Stimulated activated CD4-positive, alpha-beta T cell treated with anti-CD3 and anti-CD28 coated beads, TNF-alpha, amount 100 ng/mL, for 48 hours (primary cell): ENCODE measurements at places on chromosomes 7 and 10.

GRCh38 chr10:5095687-5096086 lies 1.5 kb downstream of the AKR1C3 start:
- no peak for DNase-seq

GRCh38 chr7:135525426-135525825 lies 15.5 kb upstream of the CNOT4 start:
- DNase-seq: no peak

DNA sequence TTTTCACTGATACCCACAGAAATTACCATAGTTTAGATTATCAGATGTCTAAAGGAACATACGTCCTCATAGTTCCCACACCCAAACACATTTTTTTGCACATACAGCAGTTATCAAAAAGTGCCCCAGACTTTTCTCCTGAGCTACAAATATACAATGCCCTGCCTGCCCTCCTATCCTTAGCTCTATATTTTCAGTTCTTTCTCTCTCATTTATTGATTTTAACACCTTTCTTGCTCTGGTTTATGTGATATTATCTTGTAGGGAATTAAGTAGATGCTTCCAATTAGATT lies 25.1 kb upstream of the SGMS1 start:
- no peak for DNase-seq

- DNase-seq: no peak
Measured at GRCh38 chr10:3825244-3825643, 40.2 kb upstream of the KLF6 start.

GRCh38 chr10:47224546-47225218 lies 75.3 kb upstream of the GDF10 start:
- DNase-seq: no peak

DNA sequence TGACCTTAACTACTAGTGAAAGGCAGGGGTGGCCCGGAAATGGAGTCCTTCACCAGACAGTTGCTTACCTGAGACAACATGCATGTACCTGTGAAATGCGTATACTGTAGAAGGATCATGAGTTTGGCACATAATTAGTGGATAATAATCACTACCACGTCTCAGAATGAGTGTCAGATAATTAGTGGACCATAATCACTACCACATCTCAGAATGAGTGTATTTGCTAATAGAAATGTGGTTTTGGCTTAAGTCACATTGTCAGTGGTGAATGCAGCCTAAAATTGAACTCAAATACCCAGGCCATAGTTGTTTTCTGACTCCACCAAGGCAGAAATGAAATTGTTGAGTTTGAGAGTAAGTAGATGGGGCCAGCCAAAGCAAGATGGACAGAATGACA lies 468.3 kb upstream of the GALNT17 start:
- DNase-seq: no peak

- no peak for DNase-seq
Measured at GRCh38 chr7:140512317-140513000, 33.2 kb upstream of the MKRN1 start.

DNA sequence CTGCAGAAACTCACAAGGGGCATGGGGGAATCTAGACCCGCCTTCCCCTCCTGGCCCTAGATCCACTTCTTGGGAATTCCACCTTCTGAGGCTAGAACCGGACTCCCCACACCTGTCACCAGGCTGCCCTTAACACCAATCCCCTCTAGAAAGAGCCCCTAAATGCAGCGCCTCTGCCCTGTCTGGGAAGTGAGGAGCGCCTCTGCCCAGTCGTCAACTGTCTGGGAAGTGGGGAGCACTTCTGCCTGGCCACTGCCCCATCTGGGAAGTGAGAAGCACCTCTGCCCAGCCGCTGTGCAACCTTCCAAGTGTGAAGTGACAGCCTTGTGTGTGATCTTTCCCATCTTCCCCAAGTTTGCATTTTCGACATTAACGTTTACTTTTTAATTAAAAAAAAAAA lies 8.8 kb downstream of the RCC1L start:
- DNase-seq: no peak

- DNase-seq: no peak
Measured at GRCh38 chr10:14235566-14236195, 95.0 kb downstream of the FRMD4A start.

- no peak for DNase-seq
Measured at GRCh38 chr10:126391192-126391885, 3.1 kb upstream of the ADAM12 start.

- no peak for DNase-seq
Measured at GRCh38 chr7:29377718-29378117, 183.1 kb downstream of the CHN2 start.

GRCh38 chr7:150451833-150452461 lies 1.5 kb downstream of the GIMAP8 start:
- no peak for DNase-seq

- DNase-seq: no peak
Measured at GRCh38 chr7:139066315-139066714, 30.5 kb upstream of the ZC3HAV1L start.

- no peak for DNase-seq
Measured at GRCh38 chr7:139153832-139154231, 44.3 kb upstream of the ZC3HAV1 start.

- no peak for DNase-seq
Measured at GRCh38 chr7:87210506-87210905, 9.0 kb downstream of the TMEM243 start.

DNA sequence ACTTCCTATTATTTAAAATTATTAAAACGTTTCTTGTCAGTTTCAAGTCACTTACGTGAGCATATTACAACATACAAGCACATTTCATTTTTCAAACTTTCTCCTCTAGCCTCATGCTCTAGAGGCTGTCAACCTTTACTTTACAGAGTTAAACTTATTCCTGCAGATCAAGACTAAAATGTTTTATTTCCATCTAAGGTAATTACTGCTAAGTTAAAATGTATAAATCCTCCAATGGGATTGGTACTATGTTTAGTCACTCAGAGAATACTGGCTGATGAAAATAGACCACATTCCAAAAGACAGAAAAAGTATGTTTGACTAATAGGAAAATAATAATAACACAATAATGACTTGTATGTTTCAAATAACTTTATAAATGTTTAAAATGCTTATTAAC lies 8.4 kb upstream of the TRDMT1 start:
- DNase-seq: no peak

- DNase-seq: no peak
Measured at GRCh38 chr7:44703921-44704320, 44.7 kb upstream of the ZMIZ2 start.

- no peak for DNase-seq
Measured at GRCh38 chr7:44944821-44945220, 34.0 kb downstream of the MYO1G start.

DNA sequence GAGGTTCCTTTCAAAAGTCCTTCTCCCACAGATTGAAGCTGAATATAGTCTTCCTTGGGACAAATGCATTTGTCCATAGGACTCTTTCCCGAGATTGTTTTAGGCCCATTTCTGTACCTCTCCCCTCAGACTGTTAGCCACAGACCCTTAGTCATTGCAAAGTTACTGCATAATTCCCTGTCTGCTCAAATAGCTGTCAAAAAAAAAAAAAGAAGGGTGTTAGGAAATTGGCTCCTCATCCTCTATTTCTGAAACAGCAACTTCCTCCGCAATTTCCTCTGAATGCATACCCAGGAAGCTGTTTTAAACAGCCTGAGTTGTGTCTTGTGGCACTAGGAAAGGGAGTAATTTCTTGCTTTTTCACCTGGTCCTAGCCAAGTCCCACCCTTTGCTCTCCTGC lies 5.4 kb downstream of the LRRC4 start:
- no peak for DNase-seq

- no peak for DNase-seq
Measured at GRCh38 chr10:132273966-132274365, 33.8 kb downstream of the STK32C start.

- no peak for DNase-seq
Measured at GRCh38 chr10:3533296-3533695, 251.7 kb downstream of the KLF6 start.

- no peak for DNase-seq
Measured at GRCh38 chr10:74875966-74876365, 49.6 kb downstream of the KAT6B start.

DNA sequence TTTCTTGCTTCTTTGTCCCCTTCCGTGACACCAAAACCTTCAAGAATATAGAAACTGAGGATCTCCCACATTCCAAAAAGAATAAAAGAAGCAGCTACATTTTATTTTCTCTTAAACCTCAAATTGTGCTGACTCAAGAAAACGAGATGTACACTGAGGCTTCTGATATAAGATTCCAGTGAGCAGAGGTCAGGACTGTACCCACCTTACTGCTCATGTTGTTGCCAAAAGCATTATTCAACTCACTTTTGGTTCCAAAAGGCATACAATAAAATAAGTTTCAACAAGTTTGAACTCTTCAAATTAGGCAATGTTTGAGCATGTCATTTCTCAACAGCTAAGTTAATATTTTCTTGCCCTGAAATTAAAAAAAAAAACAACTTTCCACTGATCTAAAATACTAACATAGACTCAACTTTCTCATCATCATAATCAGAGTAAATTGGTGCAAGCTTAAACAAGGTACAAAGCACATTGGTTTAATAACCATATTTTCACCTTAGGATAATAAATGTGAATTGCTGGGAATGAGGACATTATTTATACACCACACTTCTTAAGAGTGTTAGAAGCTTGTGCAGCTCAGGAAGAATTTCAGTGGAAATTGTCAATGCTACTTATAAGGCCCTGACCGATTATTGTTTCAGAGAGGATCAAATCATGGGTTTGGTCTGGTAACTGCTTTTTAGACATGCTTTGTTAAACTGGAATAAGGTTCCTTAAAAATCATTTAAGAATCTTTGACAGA lies 629.0 kb upstream of the IGFBP3 start:
- no peak for DNase-seq

- no peak for DNase-seq
Measured at GRCh38 chr7:105084581-105084980, 70.6 kb downstream of the KMT2E start.

GRCh38 chr10:43573250-43574000 lies 991 bp downstream of the ZNF239 start:
- DNase-seq: peak; percentile 0

GRCh38 chr10:25683344-25683743 lies 250.7 kb upstream of the MYO3A start:
- DNase-seq: no peak

GRCh38 chr7:33661430-33662160 lies 243.7 kb upstream of the BMPER start:
- no peak for DNase-seq

GRCh38 chr7:77797734-77798393 lies 370 bp downstream of the TMEM60 start:
- DNase-seq: no peak

DNA sequence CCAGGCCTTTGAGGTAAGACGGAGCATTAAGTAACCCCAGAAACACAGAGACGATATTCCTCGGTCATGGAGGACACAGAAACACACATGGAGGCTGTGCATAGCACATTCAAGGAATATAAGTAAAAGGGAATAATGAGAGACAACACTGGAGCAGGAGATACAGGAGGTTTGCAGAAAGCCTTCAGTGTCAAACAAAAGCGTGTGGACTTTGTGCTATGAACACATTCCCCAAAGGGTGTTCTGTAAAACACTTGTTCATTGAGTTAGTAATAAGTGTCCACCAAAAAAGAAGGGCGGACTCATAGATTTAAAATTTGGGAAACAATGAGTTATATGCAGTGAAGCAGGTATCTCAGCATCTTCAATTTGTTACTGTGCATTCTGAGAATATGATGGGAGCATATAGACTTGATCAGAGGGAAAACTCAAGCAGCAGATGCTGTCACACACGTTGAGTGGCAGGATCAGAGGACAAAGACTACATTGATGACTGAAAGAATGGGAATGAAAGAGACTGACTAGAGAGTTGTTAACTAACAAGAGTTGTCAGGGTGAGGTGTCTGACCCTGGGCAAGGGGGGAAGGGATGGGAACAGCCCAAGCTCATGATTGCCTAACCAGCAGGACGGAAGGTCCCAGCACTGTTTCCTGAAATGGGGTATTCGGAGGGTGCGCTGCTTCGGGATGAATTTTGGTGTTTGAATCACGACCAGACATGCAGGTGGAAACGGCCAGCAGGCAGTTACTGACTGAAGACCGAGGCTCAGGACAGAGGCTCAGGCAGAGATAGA lies 85.2 kb upstream of the VIPR2 start:
- no peak for DNase-seq

GRCh38 chr10:90591629-90592028 lies 266.2 kb downstream of the HTR7 start:
- DNase-seq: no peak

DNA sequence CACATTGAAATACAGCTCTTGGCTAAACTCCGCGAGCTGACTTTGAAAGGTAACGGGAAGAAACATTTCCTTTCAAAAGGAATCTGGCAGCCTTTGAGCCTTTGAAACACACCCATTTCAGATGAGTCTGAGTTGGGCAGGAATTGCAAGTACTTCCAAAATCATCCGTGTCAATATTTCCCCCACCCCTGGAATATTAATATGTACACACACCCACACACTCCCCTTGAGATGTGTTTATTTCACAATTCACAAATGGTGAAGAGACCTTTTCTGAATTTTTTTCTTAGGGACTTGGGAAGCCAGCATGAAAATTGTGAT lies 438.7 kb upstream of the NRP1 start:
- DNase-seq: no peak

DNA sequence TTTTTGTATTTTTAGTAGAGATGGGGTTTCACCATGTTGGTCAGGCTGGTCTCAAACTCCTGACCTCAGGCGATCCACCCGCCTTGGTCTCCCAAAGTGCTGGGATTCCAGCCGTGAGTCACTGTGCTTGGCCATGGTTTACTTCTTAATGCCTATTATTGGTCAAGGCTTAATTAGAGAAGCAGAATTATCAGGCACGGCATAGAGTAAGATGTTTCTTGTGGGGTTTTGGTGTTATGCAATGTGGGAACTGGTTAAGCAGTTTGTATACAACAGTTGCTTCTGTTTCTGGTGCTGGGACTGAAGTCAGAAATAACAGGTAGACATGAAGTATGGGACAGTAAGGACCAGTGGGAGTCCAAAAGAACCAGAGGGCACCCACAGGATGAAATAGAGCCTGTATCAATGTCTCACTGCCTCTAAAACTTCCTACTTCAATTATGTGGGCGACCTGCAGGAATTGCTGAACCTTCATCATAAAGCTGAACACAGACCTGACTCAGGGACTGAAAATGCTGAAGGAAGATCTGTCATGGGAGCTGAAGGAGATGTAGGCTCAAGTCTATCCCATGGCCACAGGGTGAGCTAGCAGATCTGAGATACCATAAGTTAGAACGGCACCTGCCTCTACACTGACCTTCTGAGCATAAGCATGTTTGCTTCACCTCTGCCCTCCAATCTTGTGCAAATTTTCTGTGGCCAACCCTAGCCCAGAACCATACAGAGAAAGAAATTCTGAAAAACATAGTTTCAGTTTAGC lies 38.3 kb upstream of the VCL start:
- DNase-seq: no peak

DNA sequence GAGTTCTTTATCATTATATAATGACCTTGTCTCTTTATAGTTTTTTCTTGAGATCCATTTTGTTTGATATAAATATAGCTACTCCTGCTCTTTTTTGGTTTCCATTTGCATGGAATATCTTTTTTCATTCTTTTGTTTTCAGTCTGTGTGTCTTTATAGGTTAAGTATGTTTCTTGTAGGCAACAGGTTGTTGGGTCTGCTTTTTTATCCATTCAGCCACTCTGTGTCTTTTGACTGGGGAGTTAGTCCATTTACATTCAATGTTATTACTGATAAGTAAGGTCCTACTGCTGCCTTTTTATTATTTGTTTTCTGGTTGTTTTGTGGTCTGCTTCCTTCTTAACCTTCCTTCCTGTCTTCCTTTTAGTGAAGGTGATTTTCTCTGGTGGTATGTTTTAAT lies 21.1 kb downstream of the GALNT11 start:
- no peak for DNase-seq

GRCh38 chr7:85719981-85720953 lies 533.4 kb upstream of the SEMA3D start:
- DNase-seq: no peak

GRCh38 chr10:103451091-103451813 lies 918 bp downstream of the CALHM2 start:
- DNase-seq: no peak
